ENCODE measurements at places on chromosomes 6 and 20. TPM values are rescaled to one million over a fixed set of nuclear protein-coding genes. Genes with fewer than 3 reads are reported as not detected.

Gene BPIFA1
- total RNA-seq = not detected

GRCh38 chr6:10759312-10759839 is 11.8 kb downstream of the TMEM14B start:
- H3K27me3 ChIP-seq = no peaks in the 10 kb centered on the region
- H3K36me3 ChIP-seq = peaks cover 1% of the 10 kb centered on the region
- H3K4me1 ChIP-seq = no peaks in the 10 kb centered on the region
- H3K4me3 ChIP-seq = no peak overlapping the region
- no peak for DNase-seq
- H3K27ac ChIP-seq = no peak overlapping the region

GRCh38 chr6:73418081-73418741 is 23.6 kb downstream of the DDX43 start:
- no peaks in the 10 kb centered on the region for H3K36me3 ChIP-seq
- no peak overlapping the region for H3K4me3 ChIP-seq
- no peak for DNase-seq
- H3K4me1 ChIP-seq = no peaks in the 10 kb centered on the region
- H3K27ac ChIP-seq = no peak overlapping the region

GRCh38 chr20:4794846-4795245 is 73.1 kb downstream of the PRND start:
- no peaks in the 10 kb centered on the region for H3K4me1 ChIP-seq
- DNase-seq = no peak
- H3K27ac ChIP-seq = no peak overlapping the region
- no peak overlapping the region for H3K4me3 ChIP-seq
- H3K27me3 ChIP-seq = no peaks in the 10 kb centered on the region
- no peaks in the 10 kb centered on the region for H3K36me3 ChIP-seq

Measured in aorta (tissue), 5 donors.